ENCODE measurements at places on chromosomes 1 and 21.

- H3K4me3 ChIP-seq: no peak overlapping the region
- DNase-seq: no peak
- no peaks in the 10 kb centered on the region for H3K36me3 ChIP-seq
- H3K4me1 ChIP-seq: peaks cover 5% of the 10 kb centered on the region
- H3K27me3 ChIP-seq: no peaks in the 10 kb centered on the region
Observed at GRCh38 chr21:33831962-33832659, 83.5 kb downstream of the ATP5PO start.

GRCh38 chr21:43825242-43825935, 36.0 kb downstream of the RRP1 start:
- H3K27ac ChIP-seq: no peak overlapping the region
- no peaks in the 10 kb centered on the region for H3K27me3 ChIP-seq
- H3K4me3 ChIP-seq: no peak overlapping the region
- H3K4me1 ChIP-seq: peaks cover 4% of the 10 kb centered on the region

- H3K4me3 ChIP-seq: no peak overlapping the region
- no peaks in the 10 kb centered on the region for H3K36me3 ChIP-seq
- no peaks in the 10 kb centered on the region for H3K4me1 ChIP-seq
- H3K27ac ChIP-seq: no peak overlapping the region
- no peaks in the 10 kb centered on the region for H3K27me3 ChIP-seq
- DNase-seq: no peak
Observed at GRCh38 chr1:227010645-227011044, 70.6 kb downstream of the COQ8A start.

DNA sequence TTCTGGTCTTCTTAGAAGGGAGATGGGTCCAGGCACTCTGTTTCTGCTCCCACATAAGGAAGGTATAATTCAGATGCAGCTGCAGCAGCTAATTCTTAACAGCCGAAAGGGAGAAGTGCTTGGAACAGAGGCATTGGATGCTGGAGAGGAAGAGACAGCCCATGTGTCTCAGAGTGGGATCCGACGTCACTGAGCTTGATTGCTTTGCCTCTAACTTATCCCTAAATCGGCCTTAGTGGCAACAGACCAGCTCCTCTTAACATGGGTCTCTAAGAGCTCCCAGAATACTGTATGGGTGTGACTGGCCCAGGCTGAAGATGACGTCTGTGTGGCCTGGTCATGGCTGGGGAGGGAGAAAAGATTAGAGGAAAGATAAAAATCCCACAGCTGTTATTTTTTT, 40.7 kb upstream of the KCND3 start:
- H3K36me3 ChIP-seq: no peaks in the 10 kb centered on the region
- no peak for DNase-seq
- no peaks in the 10 kb centered on the region for H3K27me3 ChIP-seq
- H3K4me1 ChIP-seq: peaks cover 8% of the 10 kb centered on the region
- H3K27ac ChIP-seq: no peak overlapping the region
- H3K4me3 ChIP-seq: no peak overlapping the region

- H3K4me1 ChIP-seq: peaks cover 4% of the 10 kb centered on the region
- no peak overlapping the region for H3K4me3 ChIP-seq
- no peaks in the 10 kb centered on the region for H3K36me3 ChIP-seq
- no peaks in the 10 kb centered on the region for H3K27me3 ChIP-seq
- no peak for DNase-seq
Observed at GRCh38 chr21:35281956-35282355, 232.9 kb upstream of the RUNX1 start.

GRCh38 chr1:23601968-23602876, 42.9 kb upstream of the ID3 start:
- no peaks in the 10 kb centered on the region for H3K27me3 ChIP-seq
- DNase-seq: no peak
- no peak overlapping the region for H3K4me3 ChIP-seq
- H3K4me1 ChIP-seq: no peaks in the 10 kb centered on the region
- no peaks in the 10 kb centered on the region for H3K36me3 ChIP-seq

DNA sequence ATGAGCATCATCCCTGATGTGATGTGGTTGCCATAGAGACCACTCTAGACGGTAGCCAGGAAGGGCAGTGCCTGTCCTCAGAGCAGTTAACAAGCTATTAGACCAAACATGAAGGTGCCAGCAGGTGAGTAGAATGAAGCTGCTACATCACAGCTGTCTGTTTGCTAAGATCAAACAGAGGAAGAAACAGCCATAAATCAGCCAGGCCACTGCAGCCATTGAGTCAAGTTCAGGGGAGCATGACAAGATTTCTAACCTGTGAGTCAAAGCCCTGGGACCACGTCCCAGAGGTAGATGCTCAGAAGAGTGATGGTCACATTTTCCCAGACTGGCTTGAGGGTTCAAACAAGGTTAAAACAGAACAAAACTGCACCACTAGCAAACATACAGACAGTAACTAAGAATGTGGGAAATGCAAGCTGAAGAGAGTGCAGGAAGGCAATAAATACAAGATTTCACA, 450.6 kb upstream of the DAB1 start:
- H3K4me3 ChIP-seq: no peak overlapping the region
- H3K36me3 ChIP-seq: no peaks in the 10 kb centered on the region
- H3K27me3 ChIP-seq: no peaks in the 10 kb centered on the region
- H3K4me1 ChIP-seq: no peaks in the 10 kb centered on the region
- DNase-seq: no peak

DNA sequence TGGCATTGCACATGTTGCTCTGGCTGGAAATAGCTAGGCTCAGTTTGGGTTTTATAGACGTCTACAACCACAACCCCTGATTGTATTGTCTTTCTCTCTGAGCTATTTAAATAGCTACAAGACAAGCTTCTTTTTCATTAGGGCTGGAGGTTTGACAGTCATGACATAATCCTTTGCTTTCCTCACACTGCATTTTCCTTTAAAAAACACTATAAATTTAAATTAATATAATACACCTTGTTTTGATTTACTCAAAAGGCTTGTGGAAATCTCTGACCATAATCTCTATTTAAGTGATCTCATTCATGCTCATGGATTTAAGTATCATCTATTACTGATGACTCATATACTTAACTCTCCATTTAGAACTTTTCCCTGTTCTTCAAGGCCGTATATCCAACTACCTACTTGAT, 50.4 kb upstream of the PTGFR start:
- H3K4me3 ChIP-seq: no peak overlapping the region
- H3K4me1 ChIP-seq: no peaks in the 10 kb centered on the region
- DNase-seq: no peak
- no peak overlapping the region for H3K27ac ChIP-seq

DNA sequence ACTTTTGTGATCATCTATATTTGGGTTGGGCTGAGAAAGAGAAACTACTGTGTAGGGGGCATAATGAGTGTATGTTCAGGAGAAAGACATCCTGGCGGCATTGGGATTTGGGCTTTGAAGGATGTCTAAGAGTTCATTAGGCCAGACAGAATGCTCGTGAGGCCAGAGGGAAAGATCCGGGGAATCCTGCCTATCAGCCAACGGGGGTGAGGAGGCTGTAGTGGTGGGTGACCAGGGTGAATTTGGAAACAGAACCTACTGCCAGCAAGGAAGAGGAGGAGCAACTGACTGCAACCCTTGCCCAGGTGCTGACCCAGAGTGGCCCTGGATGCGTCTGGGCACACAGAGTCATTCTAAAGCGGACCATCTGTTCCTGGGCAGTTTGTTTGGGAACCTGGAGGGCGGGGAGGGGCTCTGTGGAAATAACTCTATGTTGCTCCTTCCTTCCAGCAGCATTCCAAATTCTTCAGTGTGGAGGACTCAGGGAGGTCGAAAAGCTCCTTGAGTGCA, 56.9 kb upstream of the ECE1 start:
- no peak for DNase-seq
- H3K27me3 ChIP-seq: no peaks in the 10 kb centered on the region
- no peaks in the 10 kb centered on the region for H3K36me3 ChIP-seq
- H3K4me3 ChIP-seq: no peak overlapping the region
- no peak overlapping the region for H3K27ac ChIP-seq
